ENCODE measurements at places on chromosomes 6 and 20. TPM values are rescaled to one million over a fixed set of nuclear protein-coding genes. Genes with fewer than 3 reads are reported as not detected.

HLA-DQA1 gene
- not detected for polyA plus RNA-seq

DNA sequence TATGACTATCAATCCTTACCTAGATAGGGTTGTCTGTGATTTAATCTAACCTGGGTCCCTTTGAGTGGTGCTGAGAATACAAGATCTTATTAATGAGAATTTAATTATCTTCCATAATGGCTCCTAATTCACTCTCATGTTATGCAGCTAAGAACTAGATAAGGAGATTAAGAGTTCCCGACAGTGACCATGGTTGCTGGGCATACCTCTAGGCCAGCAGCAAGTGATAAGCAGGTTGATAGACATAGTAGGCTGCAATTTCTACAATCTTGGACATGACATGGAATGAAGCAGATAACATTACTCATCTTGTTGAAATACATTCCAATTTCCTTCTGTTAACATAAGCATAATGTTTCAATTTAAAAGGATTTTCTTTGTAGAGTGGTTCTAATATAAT, 27.1 kb downstream of the SPACA1 start:
- no peak for DNase-seq

DNA sequence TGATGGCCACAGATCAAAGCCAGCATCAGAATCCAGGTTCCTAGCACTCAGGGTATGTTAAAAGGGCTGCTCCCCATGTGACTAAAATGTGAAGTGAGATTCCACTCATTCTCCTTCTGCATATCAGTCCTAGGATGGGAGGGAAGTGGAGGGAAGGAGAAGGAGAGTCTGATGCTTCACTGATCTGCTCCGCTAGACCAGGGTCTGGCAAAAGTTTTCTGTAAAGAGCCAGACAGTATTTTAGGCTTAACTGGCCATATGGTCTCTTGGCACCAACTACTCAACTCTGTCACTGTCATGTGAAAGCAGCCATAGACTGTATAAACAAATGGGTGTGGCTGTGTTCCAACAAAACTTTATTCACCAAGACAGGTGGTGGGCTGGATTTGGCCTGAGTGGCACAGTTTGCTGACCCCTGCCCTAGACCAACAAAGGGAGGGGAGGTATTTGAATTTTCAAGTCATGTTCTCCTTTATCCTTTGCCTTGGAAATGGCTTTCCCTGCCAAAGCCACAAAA, 22.6 kb downstream of the GHRH start:
- no peak for DNase-seq

EPPIN gene
- polyA plus RNA-seq: not detected

DNA sequence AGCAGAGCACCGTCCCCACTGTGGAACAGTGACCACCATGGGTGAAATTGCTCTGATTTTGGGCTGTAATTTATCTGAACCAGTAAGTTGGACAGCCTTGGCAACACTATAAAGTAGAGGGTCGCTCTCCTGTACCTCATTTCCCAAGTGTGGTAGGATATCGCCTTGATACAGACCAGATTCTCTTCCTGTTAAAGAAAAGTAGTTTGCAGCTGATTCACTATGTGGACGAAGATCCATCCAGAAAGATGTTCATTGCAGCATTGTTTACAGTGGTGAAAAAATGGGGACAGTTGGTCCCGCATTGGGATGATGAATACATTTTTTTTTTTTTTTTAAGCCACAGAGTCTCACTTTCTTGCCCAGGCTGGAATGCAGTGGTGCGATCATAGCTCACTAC, 74.3 kb downstream of the SLX4IP start:
- no peak for DNase-seq

- DNase-seq: no peak
Measured at GRCh38 chr6:12148841-12149240, 136.7 kb downstream of the HIVEP1 start.

DNA sequence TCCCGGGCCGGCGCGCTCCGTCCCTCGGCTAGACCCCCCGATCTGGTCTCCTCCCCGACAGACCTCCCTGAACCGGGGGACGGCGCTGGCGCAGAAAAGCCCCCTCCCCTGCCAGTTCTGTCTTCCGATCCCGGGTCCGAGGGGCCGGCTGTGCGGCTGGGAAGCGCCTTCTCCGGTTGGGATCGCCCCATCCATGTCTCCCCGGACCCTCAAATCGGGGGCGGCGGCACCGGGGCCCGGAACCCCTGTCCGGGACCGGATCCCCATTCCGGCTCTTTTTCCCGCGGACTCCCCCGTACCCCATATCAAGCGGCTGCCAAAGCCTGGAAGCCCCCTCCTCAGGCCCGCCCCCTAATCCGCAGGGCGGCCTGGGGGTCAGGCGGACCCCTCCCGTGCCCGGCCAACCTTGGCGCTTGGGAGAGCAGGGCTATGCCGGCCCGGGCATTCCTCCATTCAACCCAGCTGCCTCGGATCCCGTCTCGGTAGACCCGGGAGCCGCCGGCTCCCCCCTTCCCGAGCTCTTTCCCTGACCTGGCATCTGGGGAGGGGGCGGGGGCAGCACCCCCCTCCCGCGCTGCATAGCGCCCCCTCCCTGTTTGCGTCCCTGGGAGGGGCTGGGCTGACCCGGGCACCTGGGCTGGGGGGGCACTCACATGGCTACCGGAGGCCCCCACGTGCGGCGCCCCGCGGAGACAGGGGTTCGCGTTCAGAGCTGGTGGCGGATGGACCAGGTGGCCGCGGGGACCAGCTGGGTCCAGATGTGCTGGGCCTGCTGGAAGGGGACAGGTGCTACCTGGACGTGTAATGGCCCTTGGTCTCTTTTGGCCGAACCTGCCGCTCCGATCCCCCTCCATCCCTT, 643 bp downstream of the DLGAP4 start:
- DNase-seq: no peak

- no peak for DNase-seq
Measured at GRCh38 chr6:74756923-74757322, 448.9 kb downstream of the COL12A1 start.

GRCh38 chr6:77812304-77812703, 159.5 kb downstream of the MEI4 start:
- no peak for DNase-seq

- DNase-seq: no peak
Measured at GRCh38 chr6:4884646-4885340, 108.6 kb downstream of the CDYL start.

ATXN1 gene
- 39.5 TPM for polyA plus RNA-seq

- no peak for DNase-seq
Measured at GRCh38 chr20:11229772-11230171, 556.0 kb upstream of the JAG1 start.

GNAS gene
- 1,008 TPM for polyA plus RNA-seq

DNA sequence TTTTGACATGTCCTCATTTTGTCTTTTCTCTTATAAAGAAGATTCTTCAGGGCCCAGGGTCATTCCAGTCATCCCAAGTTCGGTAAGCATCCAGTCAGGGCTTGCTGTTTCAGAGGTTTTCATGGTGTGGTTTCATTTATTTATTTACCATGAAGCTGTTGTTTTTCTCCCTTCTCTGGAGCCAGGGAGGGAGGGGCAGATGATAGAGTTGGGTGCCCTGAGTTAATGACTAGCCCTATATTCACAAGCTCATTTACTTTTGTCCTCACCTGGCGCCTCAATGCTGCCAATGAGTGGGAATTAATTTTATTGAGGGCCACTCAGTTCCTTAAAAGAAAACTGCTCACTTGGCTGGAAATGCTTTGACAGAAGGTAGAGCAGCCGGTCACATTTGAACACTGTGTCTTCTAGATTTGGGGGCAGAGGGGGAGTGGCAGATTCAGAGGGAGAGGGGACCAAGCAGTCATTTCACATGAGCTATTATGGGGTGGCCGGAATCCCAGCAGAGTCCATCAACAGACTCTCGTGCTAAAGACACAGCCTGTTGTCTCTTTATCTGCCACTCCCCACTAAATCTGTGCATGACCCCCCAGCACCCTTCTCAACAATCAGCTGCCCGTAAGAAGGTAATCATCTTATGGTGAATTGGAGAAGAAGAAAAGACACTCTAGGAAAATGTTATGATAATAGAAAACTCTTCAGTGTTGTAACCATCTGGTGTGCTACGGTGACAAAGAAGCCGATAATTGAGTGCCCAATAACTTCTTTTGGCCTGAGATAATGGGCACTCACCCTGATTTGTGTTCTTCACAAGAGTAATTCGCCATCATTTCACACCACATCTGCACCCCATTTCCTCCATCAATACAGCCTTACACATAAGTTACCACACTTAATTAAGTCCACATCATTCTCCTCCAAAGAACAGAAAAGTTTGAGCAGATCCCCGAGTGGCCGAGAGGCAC, 573.5 kb upstream of the JAG1 start:
- DNase-seq: no peak

DNA sequence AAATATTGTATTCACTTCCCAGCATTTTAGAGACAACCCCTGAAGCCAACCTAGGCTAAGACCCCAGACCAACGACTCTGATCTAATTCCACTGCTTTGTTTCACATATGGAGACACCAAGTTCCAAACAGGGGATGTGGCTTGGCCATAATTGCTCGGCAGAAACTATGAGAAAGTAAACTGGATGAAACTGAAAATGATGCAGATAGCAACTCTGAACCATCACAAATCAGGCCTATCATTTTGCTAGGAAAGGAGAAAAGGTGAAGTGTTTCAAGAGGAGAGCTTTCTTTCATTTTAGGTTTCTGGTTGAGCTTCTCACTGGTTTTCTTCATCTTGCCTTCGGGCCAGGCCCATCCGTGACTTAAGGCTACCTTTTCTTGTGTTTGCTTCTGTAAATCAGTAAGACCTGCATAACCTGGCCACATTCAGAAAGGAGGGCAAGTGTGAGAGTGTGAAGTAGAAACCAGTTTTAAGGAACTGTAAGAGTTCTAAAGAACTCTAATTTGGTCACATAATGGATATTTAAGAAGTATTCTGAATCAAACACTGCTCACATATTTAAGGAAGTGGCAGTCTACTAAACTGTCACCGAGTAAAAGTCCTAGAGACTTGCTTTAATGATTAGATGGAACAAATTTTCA, 105.8 kb downstream of the BACH2 start:
- DNase-seq: no peak

DNA sequence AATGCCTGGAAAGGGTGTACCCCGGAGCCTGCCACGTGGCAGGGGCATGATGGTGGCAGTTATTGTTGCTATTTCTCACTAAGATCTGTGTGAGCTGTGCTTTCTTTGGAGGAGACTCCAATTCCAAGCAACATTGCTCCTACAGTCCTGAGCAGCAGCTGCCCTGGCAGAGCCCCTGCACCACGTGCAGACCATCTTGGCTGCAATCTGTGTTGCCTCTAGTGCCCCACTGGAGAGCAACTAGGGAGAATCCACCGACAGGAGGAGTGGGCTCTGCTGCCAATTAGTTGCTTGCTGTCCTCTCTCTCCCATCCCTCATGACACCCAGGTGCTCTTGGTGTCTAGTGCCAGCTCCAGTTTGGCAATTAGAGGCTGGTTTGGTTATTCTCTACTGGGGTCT, 116.0 kb downstream of the PXDC1 start:
- DNase-seq: no peak

TFAP2B gene
- not detected for polyA plus RNA-seq

DNA sequence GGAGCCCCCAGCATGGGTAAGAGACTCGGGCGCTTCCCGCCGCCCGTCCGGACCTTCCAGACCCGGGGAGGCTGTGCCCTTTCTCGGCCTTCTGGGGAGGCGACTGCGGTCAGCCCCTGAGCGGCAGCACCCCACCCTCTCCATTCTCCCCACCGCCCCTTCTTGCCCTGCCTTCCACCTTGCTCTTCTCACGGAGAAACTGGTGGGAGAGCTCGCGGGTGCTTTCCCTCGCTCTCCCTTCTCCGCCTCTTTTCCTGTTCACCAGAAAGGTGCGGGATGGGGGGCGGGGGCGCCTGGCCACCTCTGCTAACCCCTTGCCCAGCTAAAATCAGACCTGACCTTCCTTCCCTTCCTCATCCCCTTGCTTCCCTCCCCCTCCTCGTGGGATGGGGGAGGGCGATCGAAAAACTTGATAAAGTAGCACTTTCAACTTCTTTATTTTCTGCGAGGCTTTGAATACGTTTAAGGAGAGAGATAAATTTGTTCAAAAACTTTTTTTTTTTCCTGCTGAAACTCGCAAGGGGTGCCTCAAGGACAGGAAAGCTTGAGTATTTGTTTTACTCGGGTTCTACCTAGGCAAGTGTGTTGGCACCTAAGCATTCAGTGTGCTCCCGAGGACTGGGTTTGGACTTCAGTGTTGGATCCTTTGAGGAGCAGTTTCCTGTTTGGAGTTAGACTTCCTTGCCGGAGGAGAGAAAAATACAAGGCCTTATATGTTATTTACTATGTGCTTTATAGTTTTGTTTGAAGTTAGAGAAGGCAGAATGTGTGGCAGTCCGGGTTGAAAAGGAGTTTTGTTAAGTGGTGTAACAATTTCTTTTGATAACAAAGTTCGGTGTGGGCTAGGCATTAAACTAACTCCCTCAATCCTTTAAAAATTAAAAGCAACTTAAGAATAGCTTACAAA, 897 bp downstream of the CD2AP start:
- peak; percentile 43 for DNase-seq

BPIFB4 gene
- 0.09 TPM for polyA plus RNA-seq

- no peak for DNase-seq
Measured at GRCh38 chr20:3908667-3909066, 19.5 kb downstream of the PANK2 start.

PRSS35 gene
- not detected for polyA plus RNA-seq

- DNase-seq: no peak
Measured at GRCh38 chr6:156154896-156155295, 622.3 kb upstream of the ARID1B start.

DNA sequence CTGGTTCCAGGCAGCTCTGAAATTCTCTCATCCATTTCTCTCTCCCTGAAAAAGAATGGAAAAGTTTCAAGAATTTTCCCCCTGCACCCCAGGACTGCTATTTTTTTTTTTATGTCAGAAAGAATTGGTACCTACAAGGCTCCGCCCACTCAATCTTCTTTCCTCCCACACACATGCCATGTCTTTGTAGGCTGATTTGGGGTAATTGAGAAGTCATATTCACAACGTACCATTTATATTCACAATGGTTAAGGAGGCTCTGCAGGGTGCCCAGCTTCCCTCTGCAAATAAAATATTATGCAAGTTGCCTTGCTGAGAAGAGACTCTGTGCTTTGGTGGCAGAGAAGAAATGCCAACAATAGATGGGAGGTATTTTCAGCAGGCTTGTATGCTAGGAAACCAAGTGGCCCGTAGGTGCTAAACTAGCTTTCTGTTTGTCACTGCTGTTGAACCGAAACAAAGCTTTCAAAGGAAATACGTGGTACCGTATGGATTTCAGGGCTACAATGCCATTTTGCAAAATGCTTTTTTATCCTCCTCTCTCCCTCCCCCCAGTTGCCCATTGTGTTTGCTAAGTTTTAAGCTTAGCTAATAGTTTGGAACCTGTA, 150.0 kb downstream of the PHACTR1 start:
- no peak for DNase-seq

LHFPL5 gene
- polyA plus RNA-seq: not detected
